ENCODE measurements at places on chromosomes 16 and 17.

- DNase-seq: no peak
These were observed 11.0 kb upstream of the BEAN1 start for GRCh38 chr16:66416136-66416535.

GRCh38 chr17:57046749-57047148 is 38.3 kb upstream of the AKAP1 start:
- DNase-seq: no peak

GRCh38 chr17:69143151-69143550 is 1.5 kb upstream of the ABCA6 start:
- DNase-seq: no peak

GRCh38 chr16:87172632-87173031 is 144.6 kb downstream of the C16orf95 start:
- no peak for DNase-seq

DNA sequence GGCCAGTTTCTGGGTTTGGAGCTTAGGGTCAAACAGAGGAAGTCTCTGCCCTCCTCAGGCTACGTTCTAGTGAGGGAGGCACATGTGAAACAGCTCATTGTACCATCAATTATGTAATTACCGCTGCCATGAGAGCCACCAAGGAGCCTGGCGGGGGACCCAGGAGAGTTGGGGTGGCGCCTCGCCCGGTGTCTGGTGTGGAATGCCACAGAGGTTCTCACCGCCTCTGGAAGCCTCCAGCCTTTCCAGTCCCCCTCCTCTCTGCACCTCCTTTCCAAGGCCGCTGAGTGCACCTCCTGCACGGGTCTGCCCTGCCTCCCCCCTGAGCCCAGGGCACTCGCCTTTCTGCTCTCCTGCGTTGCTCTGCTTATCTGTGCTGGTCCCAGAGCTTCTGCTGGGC is 51.4 kb downstream of the SREBF1 start:
- DNase-seq: no peak

DNA sequence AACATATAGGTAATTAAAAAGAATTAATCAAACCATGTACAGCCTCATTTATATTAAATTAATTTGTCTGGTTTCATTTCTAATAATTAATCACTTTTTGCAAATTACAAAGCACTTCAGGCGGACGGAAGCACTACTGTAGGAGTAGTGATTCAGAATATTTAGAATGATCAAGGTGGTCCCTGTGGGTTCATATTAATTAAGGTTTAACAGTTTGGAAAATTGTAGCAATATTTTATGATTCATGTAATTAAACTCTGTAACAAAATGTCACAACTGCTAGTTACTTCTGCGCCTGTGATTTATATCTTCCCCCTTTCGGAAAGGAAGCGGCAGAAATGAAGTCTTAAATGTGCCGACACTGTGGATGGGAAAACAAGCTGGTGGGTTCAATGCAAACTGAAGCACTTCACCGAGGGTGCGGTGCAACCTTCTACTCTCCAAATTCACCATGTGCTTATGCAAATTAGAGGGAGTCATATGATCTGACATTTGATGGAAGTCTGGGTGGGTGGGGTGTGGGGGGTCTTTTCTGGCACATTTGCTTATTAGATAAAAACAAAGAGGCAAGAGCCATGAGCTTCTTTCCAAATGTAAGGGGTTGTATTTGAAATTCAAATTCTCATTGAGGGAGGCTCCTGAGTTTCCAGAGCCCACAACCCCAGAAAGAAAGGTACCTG is 679.4 kb downstream of the TOX3 start:
- no peak for DNase-seq

GRCh38 chr17:19409509-19409908 is 1.5 kb upstream of the RNF112 start:
- no peak for DNase-seq

DNA sequence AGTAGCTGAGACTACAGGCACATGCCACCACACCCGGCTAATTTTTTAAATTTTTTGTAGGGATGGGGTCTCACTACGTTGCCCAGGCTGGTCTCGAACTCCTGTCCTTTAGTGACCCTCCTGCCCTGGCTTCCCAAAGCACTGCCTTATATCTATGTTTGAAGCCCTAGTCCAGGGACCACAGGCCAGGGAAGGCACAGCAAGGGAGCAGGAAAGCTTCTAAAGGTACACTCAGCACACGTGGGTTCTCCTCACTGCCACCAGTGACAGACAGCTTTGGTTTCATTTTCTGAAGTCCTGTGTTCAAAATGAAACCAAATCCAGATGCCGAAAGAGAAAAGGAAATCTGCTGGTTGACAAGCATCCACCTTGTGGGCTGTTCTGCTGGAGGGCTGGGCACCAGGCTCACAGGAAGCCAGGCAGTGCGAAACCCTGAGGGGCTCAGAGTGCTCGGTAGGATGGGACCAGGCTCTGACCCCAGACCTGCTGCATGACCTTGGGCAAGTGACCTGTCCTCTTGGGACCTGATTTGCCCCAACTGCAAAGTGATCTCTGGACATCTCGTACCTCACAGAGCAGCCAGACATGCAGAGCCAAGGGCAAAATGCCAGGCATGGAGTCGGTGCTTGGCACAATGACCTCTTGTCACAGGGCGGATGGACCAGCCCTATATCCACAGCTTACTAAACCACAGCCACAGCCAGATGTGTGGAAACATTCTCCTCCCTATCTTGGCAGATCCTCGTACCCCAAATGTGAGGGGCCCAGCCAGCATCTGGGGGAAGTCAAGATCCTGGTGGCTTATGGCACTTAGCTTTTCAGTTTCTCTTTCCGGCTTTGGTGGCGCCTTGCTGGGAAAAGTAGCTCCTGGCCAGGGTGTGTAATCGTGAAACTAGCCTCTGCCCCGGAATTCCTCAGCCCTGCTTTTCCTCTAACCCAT is 2.8 kb upstream of the SOCS1 start:
- peak; percentile 14 for DNase-seq

DNA sequence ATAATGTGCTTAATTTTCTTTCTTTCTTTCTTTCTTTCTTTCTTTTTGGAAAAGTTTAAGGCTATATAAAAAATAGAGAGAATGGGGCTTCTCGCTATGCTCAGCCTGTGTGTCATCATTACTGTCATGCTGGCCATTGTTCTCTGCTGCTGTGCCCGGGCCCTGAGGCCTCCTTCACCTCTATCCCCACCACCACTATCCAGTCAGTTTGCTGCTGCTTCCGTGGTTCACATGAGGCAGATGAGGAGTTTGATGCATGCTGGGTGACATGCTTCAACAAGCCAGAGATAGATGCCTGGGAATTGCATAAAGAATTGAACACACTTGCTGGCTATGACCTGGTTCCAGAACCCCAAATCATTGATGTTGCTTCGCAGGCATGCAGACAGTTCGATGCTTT is 36.3 kb downstream of the PITPNC1 start:
- no peak for DNase-seq

DNA sequence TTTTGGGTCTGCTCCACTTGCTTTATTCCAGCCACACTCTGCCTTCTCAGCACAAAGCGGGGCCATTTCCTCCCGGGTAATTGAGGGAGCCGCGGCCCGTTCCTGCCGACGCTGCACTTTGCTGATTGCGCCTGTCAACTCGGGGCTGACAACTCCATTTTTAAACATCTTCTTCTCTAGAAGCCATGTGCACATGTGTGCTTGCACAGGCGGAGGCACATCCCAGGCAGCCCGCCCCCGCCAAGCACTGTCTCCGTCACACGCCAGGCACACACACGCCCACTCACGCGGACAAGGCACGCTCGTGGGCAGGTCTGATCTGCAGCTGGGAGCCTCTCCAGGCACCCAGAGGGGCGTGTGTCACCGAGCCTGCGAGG is 63.2 kb downstream of the ENGASE start:
- no peak for DNase-seq

- DNase-seq: no peak
These were observed 8.5 kb upstream of the MEIOC start for GRCh38 chr17:44647736-44648135.

GRCh38 chr17:48375356-48375755 is 54.7 kb downstream of the SKAP1 start:
- DNase-seq: no peak

DNA sequence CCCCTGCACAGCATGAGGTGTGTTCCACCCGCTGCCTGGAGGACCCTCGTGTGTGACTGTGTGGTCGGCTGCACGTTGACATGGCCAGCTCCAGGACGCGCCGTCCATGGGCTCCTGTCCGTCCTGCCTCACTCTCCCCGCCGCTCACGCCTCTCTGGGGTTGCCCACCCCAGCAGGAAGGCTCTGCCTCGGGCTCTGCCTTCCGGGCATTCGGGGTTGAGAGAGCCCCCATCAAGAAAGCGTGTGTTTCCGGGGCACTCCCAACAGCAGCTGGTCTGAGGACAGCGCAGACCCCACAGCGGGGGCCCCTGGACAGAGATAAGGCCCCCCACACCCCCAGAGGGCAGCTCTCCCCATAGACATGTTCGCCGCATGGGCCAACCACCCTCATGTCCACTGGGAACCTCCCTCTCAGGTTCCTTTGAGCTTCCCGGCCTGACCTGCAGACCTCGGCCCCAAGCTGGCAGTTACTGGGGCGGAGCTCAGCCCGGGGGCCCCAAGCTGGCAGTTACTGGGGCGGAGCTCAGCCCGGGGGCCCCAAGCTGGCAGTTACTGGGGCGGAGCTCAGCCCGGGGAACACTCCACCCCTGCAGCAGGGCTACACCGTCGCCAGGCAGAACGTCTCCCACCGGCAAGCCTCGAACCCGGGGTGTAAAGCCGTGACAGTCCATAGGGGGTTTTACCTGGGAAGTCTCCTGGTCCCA is 8.4 kb upstream of the PIEZO1 start:
- no peak for DNase-seq

GRCh38 chr17:60743799-60744198 is 66.1 kb downstream of the BCAS3 start:
- DNase-seq: no peak

DNA sequence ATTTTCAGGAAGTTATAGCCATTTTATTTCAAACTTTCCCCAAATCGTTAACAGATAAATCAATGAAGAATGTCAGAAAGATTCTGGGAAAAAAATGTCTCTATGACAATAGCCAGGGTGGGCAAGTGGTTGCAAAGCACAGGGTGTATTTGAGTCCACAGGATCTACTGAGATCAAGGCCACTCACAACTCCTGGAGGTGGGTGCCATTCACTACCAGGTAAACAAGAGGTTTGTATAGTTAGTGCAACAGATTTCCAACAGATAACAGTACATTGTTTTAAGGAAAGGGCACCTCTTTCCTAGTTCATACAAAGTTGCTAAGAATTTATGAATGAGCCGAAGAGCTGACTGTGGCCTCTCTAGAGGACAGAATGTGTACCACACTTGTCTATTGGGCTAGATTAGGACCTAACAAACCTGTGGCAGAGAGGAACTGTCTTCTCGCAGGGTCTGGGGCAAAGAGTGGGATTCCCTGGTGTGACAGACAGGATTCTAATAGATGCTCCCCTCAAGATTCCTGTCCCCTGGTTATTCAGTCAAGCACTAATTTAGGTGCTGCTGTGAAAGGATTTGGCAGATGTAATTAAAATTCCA is 52.0 kb upstream of the ZNF629 start:
- DNase-seq: no peak

- peak; percentile 68 for DNase-seq
These were observed 671.1 kb downstream of the WWOX start for GRCh38 chr16:78770353-78771091.

DNA sequence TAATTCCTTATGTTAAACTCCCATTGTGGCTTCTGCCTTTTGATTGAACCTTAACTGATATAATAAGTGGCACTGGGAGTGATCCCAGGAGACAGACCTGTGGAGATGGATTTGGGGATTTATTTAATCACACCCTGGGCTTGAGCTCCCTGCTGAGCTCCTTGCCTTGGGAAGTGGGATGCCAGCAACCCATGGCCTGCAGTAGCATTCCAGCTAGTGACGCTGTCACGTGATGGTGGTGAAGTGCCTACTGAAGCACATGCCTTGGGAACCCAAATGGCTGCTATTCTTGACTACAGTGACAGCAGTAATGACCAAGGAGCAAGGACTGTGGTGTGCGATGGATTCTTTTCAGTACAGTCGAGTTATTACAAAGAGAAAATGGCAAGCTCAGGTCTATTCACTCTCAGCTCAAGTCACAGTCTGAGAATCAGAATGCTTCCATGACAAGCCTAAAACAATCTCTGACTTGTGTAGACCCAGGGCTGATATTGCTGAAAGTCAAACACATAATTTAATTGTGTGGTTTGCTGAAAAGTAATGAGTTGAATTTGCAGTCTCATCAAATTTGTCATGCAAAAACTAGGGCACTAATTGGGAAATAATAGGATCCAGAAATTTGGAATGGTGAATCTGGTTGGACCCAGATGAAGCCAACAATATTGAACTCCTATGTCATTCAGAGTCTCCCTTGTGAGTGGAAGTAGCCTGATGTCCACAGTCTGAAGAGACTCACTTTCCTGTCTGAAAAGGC is 47.1 kb downstream of the BCL7C start:
- DNase-seq: no peak

DNA sequence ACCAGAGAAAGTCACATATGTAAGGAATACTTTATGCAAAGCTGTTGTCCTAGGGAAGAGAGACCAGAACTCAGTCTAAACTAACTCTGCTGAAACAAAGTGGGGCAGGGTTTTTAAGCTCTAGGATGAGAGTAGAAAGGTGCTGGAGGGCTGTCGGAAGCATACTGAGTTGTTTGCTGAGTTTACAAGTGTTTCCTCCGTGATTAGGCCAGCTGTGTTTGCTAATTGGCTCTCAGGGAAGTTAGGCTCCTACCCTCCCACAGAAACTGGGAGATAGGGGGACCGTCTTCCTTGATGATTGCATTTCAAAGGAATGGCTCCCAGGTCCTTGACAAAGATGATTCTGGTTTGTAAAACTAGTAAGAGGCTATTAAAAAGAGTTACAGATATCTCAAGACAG is 24.4 kb upstream of the CRYM start:
- no peak for DNase-seq

GRCh38 chr16:78599271-78599670 is 499.8 kb downstream of the WWOX start:
- no peak for DNase-seq

- no peak for DNase-seq
These were observed 1.5 kb downstream of the GRIN2A start for GRCh38 chr16:10180771-10181163.

GRCh38 chr17:8144401-8145231 is 7.6 kb downstream of the PER1 start:
- no peak for DNase-seq

GRCh38 chr16:87076950-87077749 is 240.0 kb downstream of the C16orf95 start:
- no peak for DNase-seq

GRCh38 chr17:47254403-47254943 is 846 bp downstream of the ITGB3 start:
- no peak for DNase-seq
